ENCODE measurements at places on chromosomes 7 and 10.

- peak; percentile 87 for DNase-seq
Measured at GRCh38 chr7:43879477-43879876, 10.2 kb upstream of the MRPS24 start.

DNA sequence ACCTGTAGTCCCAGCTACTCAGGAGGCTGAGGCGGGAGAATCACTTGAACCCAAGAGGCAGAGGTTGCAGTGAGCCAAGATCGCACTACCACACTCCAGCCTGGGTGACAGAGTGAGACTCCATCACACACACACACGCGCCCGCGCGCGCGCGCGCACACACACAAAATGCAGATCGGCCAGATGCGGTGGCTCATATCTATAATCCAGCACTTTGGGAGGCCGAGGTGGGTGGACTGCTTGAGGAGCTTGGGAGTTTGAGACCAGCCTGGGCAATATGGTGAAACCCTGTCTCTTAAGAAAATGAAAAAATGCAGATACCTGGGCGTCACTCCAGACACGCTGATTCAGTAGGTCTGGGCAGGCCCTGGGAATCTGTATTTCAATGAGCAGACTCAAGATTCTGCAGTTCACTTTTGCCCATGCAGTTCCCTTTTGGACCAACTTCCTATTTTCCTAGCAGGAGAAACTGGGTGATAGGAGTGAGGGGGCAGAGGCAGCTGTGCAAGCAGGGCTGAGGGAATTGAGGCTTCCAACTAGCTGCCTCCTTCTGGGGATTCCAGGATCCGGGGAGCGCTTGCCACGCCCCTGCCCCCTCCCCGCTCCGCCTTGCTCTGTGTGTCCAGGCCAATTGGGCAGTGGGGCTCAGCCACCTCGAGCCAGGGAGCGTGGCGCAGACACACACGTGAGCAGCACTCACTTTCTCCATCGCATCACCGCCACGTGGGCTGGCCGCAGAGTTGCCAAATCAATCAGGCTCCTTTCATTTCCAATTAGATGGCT is 173.6 kb downstream of the SH3PXD2A start:
- no peak for DNase-seq

GRCh38 chr10:63749915-63750314 is 228.7 kb downstream of the REEP3 start:
- no peak for DNase-seq

GRCh38 chr10:72364239-72364777 is 9.6 kb upstream of the DNAJB12 start:
- DNase-seq = peak; percentile 93

- DNase-seq = no peak
Measured at GRCh38 chr10:98080494-98080893, 50.1 kb upstream of the CRTAC1 start.

Measured in EH (cell line).